Suppressor macrophage treated with lipopolysaccharide for 4 hours (primary cell): ENCODE measurements at places on chromosomes 6 and 20.

DNA sequence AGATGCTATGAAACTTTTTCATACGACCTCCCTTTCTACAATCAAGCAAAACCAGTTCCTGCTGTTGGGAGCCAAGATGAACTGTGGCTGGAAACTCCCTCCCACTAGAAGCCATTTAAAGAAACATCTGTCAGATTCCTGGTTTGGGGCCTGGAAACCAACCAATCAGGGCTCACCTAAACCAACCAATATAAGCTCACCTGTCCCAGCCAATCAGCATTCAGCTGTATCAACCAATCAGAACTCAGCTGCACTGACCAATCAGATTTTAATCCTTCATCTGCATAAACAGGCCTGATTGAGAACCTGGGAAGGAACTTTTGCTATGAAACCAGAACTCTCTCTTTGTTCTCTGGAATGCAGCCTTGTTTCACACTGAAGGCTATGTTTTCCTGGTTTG lies 42.4 kb downstream of the SNX14 start:
- DNase-seq, result no peak

DNA sequence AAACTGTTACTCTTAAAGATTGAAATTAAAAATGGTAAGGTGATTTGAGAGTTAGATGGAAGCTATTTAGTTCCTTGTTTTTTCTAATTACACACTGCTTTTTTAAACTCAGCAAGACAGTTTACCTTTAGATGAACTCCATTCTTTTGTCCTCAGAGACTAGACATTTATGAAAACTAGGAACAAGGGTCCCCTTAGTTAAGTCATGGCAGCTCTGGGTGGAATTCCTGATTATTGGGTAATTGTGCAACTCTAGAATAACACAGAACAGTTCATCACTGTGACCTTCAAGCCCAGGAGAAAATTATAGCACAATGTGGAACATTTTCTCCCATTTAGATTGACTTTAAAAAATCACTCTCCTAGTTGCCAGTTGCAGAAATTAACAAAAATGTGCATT lies 251.7 kb downstream of the NKAIN2 start:
- DNase-seq, result no peak

- DNase-seq, result peak; percentile 72
These were observed 32.6 kb upstream of the PHACTR3 start for GRCh38 chr20:59571551-59572314.

DNA sequence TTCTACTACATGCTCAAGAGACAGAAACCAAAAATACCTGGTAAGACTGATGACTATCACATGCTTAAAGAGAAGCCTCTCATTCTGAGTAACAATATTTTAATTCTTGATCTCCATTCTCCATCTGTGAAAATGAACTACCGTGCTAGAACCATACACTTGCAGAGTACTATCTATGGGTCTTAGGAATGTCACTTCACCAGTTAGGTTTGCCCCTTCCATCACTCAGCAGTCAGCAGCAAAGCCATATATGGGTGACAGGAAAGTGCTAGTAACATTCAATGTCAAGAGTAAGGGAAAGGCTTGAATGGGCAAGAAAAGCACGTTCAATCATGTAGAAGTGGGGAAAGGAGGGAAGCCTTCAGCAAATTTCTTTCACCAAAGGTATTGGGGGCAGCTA lies 2.3 kb downstream of the DNAAF9 start:
- DNase-seq, result no peak

DNA sequence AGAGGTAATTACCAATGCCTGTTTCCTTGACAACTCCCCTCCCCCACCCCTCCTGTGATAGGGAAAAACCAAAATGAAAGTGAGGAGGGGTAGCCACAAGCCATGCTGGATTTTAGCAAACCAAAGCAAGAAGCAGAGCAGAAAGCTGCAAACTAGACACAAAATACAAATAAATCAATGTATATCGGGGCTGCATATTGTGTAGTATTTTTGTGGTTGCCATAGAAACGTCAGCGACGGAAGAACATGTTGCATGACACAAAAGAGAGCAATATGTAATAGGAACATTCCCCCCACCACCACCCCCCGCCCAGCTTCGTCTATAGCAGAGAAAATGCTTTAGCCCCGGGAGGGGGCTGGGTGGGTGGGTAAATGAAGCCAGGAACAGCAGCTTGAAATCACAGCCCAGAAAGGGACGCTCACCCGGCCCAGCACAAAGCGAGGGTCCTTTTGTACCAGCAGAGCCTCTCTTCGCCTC lies 548 bp downstream of the AGPAT4 start:
- peak; percentile 44 for DNase-seq

- no peak for DNase-seq
These were observed 63.0 kb downstream of the NCOA7 start for GRCh38 chr6:125853756-125854155.

DNA sequence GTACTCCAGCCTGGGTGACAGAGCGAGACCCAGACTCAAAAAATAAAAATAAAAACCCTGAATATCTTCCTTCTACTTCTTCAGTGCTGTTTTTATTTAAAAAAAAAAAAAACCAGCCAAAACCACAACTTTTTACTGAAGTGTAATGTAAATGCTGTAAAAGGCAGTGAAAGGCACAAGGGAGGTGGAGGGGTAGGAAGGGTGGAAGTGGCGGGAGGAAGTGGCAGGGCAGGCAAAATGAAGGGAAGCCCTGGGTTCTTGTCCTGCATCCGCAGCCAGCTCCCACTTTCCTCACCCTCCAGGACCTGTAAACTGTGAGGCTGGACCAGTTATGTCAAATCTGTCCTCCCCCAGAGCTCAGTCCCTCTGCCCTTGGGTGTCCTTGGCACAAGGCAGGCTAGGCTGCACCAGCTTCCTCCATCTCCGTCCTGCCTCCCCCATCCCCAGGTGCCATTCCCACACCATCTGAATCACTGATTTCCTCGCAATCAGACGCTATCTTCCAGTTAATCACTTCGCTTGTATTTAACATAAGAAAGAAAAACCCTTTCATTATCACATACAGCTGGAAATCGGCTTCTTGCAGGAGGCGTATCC lies 13.7 kb upstream of the PANK2 start:
- no peak for DNase-seq

- DNase-seq, result peak; percentile 57
These were observed 10.6 kb upstream of the KIF13A start for GRCh38 chr6:17998003-17998402.

DNA sequence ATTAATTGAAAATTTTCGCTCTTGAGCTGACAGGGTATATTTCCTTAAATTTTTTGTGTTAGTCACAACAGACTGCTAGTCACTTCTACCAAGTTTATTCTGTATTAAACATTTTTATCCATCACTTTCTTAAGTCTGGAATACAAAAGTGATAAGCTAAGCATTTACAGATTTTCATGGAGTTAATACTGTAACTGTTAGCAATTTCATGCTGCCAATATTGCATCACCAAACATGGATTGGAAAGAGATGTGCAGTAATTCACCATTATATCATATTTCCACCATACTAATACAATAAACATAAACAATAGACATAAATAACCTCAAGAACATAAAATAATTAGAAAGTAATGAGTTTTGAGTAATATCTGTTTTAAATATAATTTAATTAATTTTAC lies 854.0 kb upstream of the CITED2 start:
- DNase-seq, result no peak

DNA sequence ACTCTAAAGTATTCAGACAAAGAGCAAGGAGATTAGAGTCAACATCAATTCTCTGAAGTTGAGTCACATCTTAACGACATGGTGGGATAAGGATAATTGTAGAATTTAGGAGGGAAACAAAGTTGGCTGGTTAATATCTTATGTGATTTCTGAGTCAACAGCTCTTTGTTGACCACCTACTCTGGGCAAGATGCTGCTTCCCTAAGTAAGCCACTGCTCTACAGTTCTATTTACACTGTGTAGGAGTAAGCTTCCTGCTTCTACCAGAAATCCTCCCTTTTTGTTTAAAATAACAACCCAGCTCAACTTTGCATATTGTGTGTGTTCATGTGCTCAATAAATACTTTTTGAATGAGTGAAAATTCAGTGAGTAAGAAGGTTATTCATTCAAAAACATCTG lies 3.1 kb downstream of the HS3ST5 start:
- DNase-seq, result no peak
